ENCODE measurements at places on chromosomes 4 and X.
A peak's percentile ranks its signal among the peaks of the same experiment; 100 is the strongest.

GRCh38 chr4:184347251-184348239 is 126.8 kb downstream of the IRF2 start:
- DNase-seq, result no peak

DNA sequence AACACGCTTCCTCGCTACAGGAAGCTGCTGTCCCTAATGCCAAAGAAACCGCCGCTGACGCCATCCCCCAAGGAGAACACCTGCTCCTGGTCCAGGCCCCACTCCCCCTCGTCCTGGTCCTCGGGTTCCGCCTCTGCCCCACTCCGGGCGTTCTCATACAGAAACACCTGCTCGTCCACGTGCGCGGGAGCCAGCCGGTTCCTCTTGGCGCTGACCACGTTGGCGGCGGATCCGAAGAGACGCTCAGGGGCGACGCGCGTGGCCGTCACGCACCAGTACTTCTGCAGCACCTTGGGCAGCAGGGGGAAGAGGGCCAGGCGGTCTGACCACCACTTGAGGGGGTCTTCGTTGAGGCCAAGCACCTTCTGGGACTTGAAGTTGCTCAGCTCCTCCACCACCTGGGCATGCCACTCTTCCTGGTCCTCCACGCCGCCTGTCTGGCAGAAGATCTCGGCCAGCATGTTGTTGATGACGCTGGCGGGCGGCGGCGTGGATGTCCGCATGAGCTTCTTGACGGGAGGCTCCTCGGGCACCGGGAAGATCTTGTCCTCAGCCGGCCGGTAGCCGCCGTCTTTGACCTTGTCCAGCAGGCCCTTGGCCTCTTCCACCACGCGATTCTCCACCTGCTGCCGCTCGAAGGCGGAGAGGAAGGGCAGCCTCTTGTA is 12.0 kb downstream of the DHRSX start:
- no peak for DNase-seq

GRCh38 chrX:80808881-80809411 is 731 bp downstream of the BRWD3 start:
- DNase-seq, result peak; percentile 31

- DNase-seq, result no peak
Measured at GRCh38 chr4:130479674-130480073, 1383.7 kb downstream of the C4orf33 start.

DNA sequence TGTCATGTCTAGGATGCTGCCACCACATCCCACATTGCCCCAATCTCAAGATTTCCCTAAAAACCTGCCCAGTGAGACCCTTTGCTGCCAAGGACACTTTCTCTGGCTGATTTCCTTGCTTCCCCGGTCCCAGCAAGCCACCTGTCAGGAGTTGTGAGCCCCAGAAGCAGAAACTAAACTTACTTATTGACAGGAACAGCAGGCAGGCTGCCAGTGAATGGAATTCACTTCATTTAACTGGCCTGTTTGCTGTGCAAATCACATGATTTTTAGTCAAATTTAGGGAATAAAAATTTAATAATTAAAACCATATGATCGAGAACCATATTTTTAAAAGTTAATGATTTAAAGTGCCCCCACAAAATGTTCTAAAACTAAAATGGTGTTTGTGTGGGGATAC is 48.5 kb downstream of the MAMLD1 start:
- no peak for DNase-seq

DNA sequence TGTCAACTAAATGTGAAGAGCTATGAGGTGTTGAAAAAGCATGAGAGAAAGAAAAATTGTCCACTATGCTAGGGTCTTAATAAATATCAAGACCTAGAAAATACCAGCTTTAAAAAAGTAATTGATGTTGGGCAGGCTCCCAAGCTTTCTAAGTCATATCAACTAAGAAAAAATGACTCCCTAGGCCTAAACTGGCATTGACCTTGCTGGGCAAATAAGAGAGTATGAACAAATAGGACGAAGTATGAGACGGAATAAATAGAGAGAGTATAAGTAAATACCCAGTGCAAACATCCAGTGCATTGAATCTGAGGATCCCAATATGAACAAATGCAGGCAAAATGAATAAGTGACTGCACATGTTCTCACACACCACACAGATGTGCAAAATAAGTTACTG is 3.2 kb downstream of the KDR start:
- DNase-seq, result no peak

DNA sequence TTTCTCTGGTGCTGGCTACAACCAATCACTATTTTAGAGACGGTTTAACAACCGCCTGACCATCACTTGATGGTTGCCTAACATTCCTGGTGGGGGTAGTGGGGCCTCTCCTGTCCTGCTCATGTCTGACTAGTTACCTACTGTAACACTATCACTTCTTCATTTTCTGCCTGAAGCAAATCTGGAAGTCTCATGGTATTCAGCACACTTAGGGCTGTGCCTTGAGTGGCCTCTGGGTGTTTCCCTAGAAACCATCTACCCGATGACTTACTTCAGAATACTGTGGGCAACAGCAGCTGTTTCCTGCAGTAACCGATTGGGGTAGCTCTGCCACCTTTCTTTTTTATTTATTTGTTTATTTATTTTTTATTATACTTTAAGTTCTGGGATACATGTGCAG is 880.1 kb upstream of the INTU start:
- no peak for DNase-seq

GRCh38 chrX:40644821-40645358 is 2.5 kb downstream of the CXorf38 start:
- DNase-seq, result peak; percentile 26

DNA sequence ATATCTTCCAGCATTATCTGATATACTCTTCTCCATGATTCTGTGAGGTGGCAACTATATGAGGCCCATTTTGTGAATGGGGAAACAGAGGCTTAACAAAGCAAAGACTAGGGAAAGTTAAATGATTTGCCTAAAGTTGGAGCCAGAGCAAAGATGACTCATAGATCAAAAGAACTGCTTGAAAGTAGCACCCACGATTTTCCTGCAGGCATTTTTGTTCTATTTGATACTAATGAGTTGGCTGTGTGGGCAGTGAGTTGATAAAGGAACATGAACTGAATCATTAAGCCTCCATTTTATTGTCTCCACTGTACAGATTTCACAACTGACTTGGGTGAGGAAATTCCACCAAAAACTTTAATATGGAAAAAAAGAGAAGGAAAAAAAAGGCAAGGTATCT is 138.9 kb upstream of the IGFBP7 start:
- DNase-seq, result no peak

All from CD4-positive, CD25-positive, alpha-beta regulatory T cell (primary cell).